A549 treated with AZD2906 at 1 μM for 4 hours (cell line): ENCODE measurements at places on chromosomes 13 and 19. TPM values are rescaled to one million over a fixed set of nuclear protein-coding genes. Genes with fewer than 3 reads are reported as not detected.

The ZNF793 gene
- total RNA-seq = 0.01 to 0.08 TPM (median 0.03 TPM) in 5 replicates

The CLDN10 gene
- 0.14 to 0.22 TPM (median 0.16 TPM) in 5 replicates for total RNA-seq

The TJP3 gene
- total RNA-seq = 0.25 to 0.59 TPM (median 0.37 TPM) in 5 replicates

The TSSK6 gene
- total RNA-seq = 1.2 to 1.8 TPM (median 1.6 TPM) in 5 replicates

The DAND5 gene
- total RNA-seq = 0.06 to 0.09 TPM (median 0.07 TPM) in 3 of 5 replicates, not detected in the others

The PRKCG gene
- total RNA-seq = 4.0 to 6.3 TPM (median 5.3 TPM) in 5 replicates
